AG09309 (cell line): ENCODE measurements at places on chromosomes 1 and 21.
A peak's percentile ranks its signal among the peaks of the same experiment; 100 is the strongest.

DNA sequence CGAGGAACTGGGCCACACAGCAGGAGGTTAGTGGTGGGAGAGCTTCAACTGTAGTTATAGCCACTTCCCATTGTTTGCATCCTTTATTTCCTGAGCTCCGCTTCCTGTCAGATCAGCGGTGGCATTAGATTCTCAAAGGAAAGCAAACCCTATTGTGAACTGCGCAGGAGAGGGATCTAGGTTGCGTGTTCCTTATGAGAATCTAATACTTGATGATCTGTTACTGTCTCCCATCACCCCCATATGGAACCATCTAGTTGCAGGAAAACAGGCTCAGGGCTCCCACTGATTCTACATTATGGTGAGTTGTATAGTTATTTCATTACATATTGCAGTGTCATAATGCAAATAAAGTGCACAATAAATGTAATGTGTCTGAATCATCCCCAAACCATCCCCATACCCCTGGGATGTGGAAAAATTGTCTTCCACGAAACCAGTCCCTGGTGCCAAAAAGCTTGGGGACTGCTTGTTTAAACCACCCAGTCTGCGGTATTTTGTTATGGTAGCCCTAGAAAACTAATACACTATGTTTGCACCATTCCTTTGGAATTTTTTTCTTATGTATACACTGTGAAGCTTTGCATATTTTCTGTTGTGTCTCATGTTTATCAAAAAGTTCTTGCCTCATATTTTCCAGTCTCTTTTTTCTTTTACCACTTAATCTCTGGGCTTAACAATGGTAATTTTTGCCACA, 136.6 kb upstream of the IVNS1ABP start:
- DNase-seq, result peak; percentile 50

DNA sequence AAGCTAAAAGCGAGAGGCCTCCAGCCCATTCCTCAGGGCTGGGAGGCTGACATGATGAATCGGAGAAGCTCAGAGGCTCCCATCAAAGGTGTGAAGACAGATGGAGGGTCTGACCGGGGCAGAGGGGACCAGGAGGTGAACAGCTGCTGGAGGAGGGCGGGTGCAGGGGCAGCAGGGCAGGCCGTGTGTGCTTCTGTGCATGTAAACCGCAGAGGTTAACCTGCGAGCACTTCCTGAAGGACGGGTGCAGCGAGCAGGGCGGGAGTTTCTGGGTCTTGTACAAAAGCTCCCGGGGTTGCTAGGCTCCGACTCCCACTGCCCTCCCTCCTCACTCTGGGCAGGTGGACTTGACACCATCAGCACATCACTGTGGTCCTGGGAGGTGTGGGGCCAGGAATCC, 75.2 kb downstream of the PAX7 start:
- no peak for DNase-seq

GRCh38 chr1:58585166-58585565, 8.1 kb upstream of the TACSTD2 start:
- DNase-seq, result no peak

DNA sequence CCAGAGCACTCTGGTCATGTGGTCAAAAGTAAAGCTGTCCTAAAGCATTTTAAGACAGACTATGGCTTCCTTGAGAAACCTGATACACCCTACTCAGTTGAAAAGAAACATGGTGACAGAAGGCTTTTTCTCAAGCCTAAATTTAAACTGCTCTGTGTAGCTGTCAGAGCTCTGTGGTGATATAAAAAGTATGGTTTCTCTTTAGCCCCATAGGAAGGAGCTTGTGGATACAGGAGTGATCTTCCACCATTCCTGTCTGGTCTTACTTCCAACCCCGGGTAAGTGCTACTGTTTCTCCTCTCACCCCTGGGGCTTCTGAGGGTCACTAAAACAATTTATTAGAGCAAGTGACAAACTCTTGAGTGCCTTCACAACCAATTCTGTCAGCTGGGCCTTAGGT, 8.5 kb downstream of the TP53BP2 start:
- no peak for DNase-seq

GRCh38 chr1:242128951-242129502, 130.1 kb upstream of the MAP1LC3C start:
- DNase-seq, result no peak

DNA sequence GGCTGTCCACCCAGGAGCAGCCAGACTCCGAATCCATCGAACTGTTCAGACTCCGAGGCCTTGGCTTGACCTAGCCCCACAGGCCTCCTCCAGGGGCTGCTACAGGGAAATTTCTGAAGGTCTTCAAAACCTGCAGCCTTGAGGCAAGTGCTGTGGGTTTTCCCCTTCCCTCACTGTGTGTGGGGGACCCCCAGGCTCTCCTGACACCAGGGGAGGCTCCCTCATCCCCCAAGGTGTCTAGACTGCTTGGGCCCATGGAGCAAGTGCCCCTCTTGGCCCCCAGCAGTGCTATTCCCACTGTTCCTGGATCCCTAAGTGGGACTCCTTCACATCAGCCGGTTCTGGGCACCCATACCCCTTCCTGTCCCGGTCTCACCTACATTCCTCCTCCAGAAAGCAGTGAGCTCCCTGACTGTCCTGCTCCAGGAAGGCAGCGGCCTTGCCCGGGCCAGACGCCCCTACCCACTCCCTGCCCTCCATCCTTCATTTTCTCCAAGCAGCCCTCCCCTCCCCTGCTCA, 814 bp downstream of the PAQR7 start:
- no peak for DNase-seq

- DNase-seq, result no peak
Observed at GRCh38 chr1:25502957-25503356, 40.4 kb upstream of the LDLRAP1 start.

GRCh38 chr1:110138956-110139355, 11.3 kb upstream of the SLC6A17 start:
- DNase-seq, result no peak

GRCh38 chr1:22689505-22689904, 21.1 kb upstream of the EPHB2 start:
- DNase-seq, result peak; percentile 72

DNA sequence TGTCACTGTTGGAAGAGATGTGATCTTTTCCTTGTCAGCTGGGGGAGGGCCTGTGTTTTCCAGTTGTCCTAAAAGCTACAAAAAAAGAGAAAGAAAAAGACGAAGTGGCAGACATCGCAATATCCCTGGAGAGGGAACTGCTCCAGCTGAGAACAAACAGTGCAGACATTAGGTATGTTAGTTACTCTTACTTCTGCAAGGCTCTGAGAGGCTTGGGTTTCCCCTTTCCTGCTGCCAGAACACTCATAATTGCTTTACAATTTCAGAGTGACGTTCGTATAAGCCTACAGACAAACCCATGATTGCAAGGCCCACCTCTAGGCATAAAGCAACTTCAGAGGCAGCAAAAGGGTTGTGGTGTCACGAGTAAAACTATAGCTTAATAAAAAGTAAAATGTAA, 31.1 kb downstream of the CD160 start:
- DNase-seq, result no peak

GRCh38 chr1:151998611-151999362, 5.1 kb upstream of the S100A10 start:
- DNase-seq, result no peak

GRCh38 chr1:9309080-9309479, 16.4 kb downstream of the SPSB1 start:
- no peak for DNase-seq

- no peak for DNase-seq
Observed at GRCh38 chr21:36149788-36150711, 6.6 kb upstream of the DOP1B start.

DNA sequence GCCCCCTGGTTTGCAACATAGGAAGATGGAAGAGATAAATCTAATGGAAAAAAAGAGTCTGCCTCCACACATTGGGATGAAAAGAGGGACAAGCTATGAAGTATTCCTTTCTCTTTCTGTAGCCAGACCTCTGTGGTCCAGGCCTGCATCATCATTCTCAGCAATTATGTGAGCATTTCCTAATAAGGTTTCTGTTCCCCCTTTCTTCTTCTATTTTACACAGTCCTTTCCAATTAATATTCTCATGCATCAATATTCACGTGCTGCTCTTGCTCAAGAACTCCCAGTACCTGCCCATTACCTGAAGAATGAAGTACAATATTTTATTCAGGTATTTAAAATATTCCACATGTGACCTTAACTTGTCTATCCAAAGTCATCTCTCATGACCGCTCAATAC, 8.2 kb upstream of the SLC30A1 start:
- no peak for DNase-seq
